NCI-H1105 treated with DMSO at 0.1 percent for 48 hours (cell line): ENCODE measurements at places on chromosomes 11 and 22.

DNA sequence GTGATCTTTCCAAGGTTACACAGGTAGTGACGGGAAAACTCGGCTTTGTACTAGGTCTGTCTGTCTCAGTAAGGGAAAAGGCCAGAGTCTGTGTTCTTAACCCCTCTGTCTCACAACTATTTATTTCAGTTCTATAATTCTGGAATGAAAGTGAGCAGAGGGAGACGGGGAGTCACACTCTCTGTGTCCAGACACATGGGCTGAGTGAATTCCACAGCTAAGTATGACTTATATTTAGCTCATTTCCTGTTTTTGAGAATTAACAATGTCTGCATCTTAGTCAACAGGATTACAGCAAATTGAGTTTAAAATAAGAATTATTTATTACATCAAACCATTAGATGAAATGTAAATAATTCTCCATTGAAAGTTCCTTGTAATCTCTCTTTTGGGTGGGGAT lies 62.5 kb upstream of the OR4B1 start:
- DNase-seq, result no peak

DNA sequence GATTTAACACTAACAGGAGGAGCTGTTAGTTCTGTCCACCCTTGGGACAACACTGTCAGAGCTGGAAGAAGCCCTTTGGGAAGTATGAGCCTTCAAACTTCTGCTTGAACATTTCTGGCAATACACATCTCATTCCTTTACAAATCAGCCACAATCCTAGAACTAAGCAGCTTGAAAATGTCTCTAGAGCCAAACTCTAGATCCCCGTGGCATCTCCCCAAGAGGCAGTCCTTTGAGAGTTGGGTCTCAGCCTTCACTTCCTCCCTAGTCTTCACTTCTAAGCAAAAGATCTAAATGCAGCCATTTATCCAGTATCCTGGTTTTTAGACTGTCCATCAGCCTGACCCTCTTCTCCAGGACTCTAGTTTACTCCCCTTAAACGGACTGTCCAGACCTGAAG lies 26.9 kb downstream of the ARFGAP2 start:
- DNase-seq, result no peak

GRCh38 chr11:12161137-12161536 lies 50.7 kb downstream of the MICAL2 start:
- DNase-seq, result no peak

- no peak for DNase-seq
These were observed 16.6 kb downstream of the IRAG1 start for GRCh38 chr11:10676919-10677318.

DNA sequence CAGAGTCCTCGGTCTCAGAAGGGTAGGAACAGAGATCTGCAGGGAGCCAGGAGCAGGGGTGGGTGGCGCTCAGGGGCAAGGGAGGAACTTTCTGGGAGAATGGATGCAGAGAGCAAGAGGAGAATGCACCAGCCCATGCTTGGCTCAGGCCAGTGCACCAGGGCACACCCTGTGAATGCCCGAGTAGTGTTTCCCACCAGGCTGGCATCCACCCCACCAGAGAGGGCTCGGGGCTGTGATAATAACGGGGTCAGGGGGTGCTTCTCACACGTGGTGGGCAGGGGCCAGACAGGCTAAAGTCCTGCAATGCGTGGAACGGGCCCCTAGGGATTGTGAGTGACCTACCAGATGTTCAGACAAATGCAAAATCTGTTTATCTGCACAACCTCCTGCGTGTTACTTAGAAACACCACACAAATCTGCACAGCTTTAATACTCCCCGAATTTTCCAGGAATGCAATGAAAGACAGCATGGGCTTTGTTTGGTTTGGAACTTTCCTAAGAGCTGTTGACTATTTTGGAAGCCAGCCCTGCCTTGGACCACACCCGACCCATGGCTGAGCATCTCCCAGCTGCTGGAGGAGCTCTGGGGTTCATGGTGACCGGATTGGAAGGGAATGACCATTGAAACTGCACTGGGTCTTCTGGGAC lies 368.3 kb downstream of the SHANK2 start:
- no peak for DNase-seq

DNA sequence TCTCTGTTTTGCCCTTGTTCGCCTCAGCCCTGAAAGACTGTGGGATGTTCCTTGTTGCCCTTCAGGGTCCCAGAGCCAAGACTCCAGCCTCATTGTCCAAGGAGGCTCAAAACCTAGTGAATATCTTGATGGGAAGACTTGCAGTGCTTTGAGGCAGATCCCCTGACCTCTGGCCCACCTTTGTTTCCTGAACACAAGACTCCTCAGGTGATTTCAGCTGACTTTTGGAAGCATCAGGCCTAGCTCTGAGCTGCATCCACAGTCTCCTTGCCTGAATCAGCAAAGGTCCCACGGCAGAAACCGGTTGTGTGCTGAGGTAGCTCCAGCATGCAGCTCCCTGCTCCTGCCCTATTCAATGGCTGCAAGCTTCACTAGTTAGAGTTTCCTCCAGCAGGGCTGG lies 159.3 kb upstream of the B3GAT1 start:
- DNase-seq, result no peak
